ENCODE measurements at places on chromosomes 5 and 9.

DNA sequence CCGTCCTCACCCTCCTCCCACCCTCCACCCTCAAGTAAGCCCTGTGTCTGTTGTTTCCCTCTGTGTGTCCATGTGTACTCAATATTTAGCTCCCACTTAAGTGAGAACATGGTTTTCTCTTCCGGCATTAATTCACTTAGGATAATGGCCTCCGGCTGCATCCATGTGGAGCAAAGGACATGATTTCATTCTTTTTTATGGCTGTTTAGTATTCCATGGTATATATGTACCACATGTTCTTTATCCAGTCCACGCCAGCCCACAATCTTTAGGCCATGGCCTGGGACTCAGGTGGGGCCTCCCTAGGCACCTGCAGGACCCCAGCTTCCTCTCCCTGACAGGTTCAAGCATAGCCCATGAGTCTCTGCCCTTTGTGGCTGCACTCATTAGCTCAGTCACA, 22.9 kb downstream of the UNC5A start:
- DNase-seq, result no peak

- no peak for DNase-seq
Observed at GRCh38 chr9:82997476-82998140, 65.3 kb downstream of the RASEF start.

DNA sequence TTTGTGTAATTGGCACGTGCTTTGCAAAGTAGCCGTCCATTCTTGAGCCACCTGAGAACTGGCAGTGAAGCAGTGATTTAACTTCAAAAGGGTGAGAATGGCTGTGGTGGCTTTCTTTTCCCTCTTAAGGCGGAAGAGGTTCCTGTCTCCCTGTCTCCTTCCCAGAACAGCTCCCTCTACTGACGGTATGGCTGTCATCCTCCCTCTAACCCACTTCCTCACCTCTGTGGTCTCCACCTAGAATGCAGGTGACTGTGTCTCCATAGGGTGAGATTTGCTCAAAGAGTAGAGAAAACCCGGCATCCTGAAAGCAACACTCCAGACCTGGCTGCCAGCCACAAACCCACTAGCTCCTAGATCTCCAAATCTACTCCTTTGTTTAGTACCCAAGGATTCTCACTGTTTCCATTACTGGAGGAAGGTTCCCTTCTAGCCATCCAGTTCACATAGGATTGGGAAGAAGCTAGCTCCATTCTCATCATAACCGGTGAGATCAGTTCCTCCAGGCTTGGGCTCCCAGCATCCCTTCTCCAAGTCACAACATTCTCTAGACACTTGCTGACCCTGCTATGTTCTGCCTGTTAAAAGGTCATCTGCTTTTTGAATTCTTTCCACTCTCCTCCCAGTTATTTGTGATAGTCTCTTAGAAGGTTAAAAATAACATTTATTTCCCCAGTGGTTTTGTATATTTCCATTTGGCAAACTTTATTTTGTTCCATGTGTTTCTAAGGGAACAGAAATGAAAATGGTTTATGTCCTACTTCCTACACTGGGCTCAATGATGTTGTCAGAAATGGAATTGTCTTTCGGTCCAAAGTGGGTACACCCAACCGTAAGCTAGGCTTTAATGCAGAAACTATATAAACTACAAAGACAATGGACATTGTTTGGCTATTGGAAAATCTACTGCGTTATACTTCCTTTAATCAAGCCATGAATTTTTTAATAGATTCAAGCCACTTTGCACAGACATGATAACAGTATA, 269.4 kb downstream of the CWC27 start:
- no peak for DNase-seq

DNA sequence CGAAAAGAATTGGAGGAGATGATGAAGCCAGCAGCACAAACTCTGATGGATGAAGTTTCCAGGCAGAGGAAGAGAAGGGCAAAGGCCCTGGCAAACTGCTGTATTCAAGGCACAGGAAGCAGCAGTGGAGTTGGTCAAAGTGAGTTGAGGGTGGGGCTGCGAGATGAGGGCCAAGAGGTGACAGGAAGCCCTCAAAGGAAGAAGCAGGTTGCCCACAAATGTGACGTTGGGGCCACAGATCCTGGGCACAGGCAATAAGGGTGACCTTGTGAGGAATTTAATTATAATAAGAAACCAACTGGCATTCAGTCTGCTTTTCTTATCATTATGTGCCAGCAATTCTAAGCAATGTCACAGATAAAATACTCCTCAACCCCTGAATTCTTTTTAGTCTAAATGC, 261.8 kb downstream of the CTNND2 start:
- no peak for DNase-seq

GRCh38 chr5:78985725-78986223, 664 bp upstream of the ARSB start:
- peak; percentile 54 for DNase-seq

- no peak for DNase-seq
Observed at GRCh38 chr5:80507663-80508062, 19.8 kb downstream of the FAM151B start.

DNA sequence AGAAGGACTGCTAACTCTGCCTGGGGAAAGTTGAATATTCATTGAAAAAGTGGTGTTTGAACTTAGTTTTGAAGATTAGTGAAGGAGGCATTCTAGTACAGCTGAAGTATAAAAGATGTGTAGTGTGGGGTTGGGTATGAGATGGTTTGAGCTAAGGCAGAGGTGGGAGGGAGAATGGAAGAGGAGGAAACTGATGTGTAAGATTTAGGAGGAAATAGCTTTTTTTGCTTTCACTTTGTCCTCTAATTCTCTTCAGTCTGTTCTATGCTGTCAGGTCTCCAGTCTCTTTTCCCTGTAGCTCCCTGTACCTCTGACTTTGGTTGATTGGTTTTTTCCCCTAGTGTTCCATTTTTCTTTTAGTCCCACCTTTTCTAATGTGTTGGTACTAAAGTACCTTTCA, 9.0 kb downstream of the CREBRF start:
- no peak for DNase-seq

GRCh38 chr9:14347406-14348122, 33.6 kb upstream of the NFIB start:
- no peak for DNase-seq

GRCh38 chr9:35499701-35500030, 9.8 kb downstream of the RUSC2 start:
- no peak for DNase-seq

DNA sequence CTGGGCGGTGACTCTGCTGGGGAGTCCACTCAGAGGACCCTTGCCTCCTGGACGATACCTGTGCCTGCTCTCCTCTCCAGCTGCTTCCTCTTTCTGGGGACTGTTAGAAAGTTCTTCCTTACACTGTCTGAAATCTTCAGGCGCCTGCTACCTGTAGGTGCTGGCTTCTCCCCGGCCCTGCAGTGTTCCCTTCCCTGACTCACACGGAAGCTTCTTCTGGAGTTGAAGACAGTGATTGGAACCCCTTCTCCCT, 562 bp downstream of the GSN start:
- no peak for DNase-seq
